ENCODE measurements at places on chromosomes 1 and 21.

DNA sequence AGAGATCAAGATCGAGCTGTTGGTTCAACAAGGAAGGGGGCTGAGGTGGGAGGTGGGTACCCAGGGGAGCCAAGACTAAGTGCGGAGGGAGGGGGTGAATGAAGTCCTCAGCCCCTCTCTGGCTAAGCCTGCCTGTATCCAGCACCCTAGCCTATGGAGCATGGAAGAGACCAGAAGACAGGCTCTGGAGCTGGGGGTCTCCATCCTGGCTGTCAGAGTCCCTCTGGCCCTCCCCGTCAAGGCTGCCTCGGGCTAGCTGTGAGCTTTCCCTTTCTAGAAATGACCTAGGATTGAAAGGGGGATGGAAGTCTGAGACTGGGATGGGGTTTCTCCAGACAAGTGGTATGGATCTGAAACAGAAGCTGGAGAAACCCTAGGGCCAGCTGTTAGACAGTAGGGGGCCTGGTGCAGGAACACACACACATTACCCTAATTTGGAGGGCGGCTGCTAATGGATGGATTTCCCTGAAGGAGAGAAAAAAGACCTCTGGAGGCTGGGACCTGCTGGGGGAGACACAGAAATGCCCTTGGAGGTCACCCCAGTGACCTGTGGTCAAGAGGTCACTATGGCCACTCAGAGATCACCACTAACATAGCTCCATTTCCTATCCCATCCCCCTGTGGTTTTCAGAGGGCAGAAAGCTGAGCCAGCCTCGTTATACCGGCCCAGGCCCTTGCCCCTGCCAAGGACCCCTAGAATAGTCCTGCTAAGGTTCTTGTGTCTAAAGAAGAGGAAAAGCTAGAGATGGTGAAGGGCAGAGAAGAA is 107.8 kb downstream of the TMEM53 start:
- DNase-seq = peak; percentile 82

DNA sequence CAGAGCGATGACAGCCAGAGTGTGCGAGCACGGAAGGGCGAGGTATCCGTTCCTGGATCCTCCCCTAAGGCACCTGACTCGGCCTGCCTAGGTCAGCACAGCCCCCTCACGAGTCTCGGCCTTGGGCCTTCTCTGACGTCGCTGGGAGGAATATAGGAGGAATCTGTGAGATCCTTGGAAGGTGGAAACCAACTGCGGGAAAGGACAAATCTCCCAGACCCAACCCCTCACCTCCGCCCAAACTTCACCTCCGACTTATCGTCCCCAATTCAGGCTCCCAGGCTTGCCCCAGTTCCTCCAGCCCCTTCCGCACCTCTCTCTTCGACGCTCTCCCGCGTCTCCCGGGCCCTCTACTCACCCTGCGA is 494 bp downstream of the APH1A start:
- DNase-seq = peak; percentile 44

DNA sequence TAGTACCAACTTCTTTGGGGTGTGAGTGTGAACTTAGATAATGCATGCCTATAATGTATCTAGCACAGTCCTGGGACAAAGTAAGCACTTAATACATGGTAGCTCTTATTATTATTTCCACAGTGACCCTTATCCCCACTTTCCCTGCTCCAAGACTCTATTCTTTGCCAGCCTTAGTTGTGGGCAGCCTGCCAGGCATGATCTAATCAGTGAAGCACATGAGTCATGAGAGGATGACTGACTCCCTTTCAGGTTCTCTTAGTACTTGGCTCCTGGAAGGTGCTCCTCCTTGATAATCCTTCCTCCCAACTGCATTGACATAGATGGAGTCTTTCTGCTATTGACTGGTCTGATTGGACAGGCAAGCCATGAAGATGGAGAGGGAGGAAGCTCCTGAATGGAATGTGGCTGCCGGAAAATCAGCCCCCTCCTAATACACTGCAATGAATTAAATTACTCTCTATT is 17.4 kb upstream of the GNG12 start:
- peak; percentile 85 for DNase-seq

- no peak for DNase-seq
Measured at GRCh38 chr1:68383092-68383491, 66.7 kb downstream of the RPE65 start.

GRCh38 chr1:7669559-7670311 is 101.4 kb upstream of the VAMP3 start:
- peak; percentile 79 for DNase-seq

GRCh38 chr1:34005309-34005708 is 141.4 kb downstream of the HMGB4 start:
- no peak for DNase-seq

Measured in NCI-H69 (cell line).